ENCODE measurements at places on chromosomes 1 and 21.

DNA sequence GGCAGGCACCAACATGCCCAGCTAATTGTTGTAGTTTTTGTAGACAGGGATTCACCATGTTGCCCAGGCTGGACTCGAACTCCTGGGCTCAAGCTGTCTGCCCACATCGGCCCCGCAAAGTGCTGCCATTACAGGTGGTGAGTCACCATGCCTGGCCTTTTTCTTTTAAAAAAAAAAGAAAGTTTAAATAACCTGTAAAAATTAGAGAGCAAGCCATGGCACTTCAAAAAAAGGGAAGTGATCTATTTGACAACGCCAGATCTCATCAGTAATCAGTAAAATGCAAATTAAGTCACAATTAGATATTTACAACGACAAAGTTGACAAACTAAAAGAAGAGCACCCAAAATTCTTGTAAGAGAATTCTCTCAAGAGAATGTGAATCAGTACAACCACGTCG lies 2.9 kb upstream of the RBBP5 start:
- no peak for DNase-seq

GRCh38 chr21:36759348-36760083 lies 60.6 kb downstream of the SIM2 start:
- no peak for DNase-seq

DNA sequence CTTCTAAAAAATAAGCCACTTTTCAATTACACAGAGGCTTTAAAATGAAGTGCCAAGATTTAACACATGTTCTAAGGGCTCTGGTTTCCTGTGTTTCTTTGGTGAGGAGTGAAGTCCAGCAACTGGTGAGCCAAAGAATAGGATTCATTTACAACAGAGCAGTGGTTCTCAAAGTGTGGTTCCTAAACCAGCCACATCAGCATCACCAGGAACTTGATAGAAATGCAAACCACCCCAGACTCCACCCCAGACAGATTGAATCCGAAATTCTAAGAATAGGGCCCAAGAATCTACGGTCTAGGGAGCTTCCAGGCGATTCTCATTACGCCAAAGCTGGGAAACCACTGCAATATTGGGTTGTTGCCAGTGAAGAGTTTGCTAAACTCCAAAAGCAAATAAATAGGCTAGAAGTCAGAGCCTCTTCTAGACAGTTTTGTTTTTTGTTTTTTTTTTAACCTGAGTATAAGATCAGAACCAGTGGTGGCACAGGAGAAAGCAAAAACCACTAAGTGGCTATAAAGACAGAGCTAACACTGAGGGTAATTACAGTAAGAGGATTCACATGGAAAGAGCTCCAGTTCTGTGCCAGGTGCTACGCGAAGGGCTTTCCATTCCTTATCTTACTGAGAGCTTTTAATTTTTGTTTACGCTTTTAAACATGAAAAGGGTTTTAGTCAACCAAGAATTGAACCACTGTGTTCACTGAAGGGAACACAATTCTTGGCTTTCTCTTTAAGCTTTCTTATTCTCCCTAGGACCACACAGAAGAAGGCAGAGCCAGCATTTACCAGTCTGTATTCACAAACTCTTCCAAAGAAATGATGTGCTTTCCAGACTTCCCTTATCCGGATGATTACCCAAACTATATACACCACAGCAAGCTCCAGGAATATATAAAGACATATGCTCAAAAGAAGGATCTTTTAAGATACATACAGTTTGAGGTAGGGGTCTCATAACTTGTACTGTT lies 42.4 kb upstream of the FMO2 start:
- DNase-seq = no peak

DNA sequence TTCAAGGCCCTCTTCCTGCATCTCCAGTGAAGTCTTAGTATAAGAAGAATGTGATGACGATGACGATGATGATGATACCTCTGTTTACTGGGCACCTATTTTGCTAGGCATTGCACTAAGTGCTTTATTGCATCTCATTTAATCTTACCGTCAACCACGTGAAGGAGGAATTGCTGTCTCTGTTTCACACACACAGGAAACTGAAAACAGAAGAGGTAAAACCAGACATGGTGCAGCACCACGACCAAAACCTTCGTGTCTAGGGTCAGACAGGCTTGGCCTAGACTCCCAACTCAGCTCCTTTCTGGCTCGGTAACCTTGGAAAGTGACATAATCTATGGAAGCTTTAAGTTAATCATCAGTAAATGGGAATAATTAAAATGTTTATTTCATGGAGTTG lies 20.7 kb upstream of the KCNA2 start:
- no peak for DNase-seq

GRCh38 chr1:216815260-216816131 lies 92.3 kb upstream of the ESRRG start:
- DNase-seq = peak; percentile 21

DNA sequence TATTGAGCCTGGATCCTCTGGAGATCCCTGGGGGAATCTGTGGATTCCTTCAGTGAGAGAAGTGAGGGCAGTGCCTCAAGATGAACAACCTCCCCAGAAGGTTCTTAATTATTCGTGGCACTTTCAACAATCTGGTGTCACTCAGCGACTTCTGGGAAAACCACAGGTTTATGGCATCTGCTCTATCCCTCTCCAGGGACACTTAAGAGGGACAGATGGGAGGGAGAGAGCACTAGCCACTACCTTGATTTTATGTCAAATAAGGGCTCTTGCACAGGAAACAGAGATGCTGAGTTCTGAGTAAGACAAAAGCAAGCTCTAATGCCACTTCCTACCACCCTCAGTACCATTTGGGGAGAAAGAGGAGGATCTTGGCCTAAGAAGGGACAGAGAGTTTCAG lies 21.2 kb upstream of the CHI3L1 start:
- no peak for DNase-seq

DNA sequence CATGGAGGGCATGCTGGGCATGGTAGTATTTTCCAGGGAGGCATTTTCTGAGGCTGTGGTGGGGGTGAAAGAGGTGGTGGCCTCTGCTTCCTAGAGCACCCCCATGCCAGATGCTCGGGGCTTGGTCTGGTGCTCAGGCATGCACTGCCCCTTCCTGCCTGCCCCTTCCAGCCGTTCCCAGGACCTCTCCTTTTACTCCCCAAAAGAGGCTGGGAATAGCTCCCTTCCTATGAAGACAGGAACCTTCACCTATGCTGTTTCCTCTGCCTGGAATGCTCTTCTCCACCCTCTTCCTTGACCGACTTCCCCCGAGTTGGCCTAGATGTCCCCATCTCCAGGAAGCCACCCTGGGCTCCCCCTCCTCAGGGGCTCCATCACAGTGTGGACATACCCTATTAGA lies 9.1 kb downstream of the EDN2 start:
- no peak for DNase-seq

- DNase-seq = no peak
Measured at GRCh38 chr1:92768296-92768695, 16.6 kb downstream of the EVI5 start.

GRCh38 chr1:12405325-12406210 lies 175.7 kb downstream of the VPS13D start:
- DNase-seq = no peak

DNA sequence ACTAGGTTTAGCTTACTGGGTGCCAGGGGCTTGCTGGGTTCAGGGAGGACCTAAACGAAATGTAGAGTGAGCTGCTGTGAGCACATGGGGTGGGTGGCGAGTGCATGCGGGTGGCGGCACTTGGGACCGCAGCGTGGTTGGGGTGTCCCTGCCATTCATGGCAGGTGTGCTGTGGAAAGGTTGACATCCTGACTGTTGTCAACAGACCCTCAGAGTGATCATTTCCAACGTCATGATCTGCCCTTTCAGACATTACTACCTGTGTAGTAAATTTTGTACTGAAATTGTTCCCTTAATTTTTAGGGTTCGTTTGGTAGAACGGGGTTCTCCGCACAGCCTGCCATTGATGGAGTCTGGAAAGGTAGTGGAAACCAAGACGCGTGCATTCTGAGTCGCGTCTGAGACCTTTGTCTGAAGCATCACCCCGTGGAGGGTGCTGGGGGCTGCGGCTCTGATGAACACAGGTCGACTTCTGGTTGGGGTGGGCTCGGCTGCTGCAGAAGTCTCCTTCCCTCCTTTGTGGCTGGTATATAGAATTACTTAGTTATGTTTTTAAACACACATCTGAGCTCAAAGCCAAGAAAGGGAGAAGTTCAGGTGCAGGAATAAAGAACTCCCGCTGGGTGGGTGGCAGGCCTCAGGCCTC lies 43.3 kb downstream of the S100B start:
- no peak for DNase-seq

GRCh38 chr1:91075233-91076135 lies 53.6 kb upstream of the ZNF644 start:
- no peak for DNase-seq

- no peak for DNase-seq
Measured at GRCh38 chr1:35407743-35408142, 139.2 kb downstream of the ZMYM4 start.

DNA sequence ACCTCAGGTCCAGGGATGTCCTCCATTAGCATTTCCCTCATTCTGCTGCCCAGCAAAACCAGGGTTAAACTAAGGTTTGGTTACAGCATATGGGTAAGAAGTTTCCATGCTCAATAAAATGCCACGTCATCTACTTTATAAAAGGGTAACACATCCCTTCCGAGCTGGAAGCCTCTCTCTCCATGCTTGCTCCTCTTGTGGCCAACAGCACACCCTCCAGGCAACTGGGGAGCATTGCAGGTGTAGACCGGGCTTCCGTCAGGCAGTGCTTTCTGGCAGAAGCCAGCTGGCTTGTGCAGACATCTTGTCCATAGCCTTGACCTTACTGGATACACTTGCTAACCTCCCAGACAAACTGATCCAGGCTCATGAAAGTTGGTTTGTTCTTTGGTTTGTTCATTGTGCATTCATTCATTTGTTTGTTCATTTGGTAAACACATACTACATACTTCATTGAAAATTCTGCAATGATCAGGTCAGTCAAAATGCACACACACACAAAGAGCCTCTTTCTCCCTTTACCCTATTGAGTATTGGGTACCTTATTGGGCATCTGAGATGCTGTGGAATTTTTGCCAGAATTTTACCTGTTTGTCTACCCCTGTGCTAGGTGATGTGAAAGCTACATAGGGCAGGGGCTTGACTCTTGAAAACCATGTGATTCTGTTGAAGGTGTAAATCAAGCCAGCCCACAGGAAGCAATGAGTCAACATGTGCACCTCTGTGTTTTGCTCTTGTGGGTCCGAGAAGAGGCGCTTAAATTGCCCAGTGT lies 422.8 kb downstream of the CAMTA1 start:
- no peak for DNase-seq

DNA sequence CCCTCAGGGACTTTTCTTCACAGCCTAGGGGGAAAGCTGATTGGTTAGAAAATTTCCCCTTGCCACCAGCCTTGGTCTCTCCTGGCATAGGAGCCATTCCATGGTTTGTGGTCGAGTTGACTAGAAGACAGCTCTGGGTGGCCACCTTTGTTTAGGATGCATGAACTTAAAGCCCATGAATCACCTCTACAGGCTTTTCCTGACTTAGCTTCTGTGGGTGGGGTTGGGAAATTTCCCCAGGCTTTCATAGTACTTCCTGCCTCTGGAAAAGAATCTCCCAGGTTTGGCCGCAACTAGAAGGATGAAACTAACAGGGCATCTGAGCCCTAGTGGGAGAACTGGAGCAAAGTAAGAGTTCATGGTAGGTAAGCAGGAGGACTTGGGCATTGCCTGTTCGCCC lies 72.6 kb downstream of the SNRPE start:
- DNase-seq = no peak

DNA sequence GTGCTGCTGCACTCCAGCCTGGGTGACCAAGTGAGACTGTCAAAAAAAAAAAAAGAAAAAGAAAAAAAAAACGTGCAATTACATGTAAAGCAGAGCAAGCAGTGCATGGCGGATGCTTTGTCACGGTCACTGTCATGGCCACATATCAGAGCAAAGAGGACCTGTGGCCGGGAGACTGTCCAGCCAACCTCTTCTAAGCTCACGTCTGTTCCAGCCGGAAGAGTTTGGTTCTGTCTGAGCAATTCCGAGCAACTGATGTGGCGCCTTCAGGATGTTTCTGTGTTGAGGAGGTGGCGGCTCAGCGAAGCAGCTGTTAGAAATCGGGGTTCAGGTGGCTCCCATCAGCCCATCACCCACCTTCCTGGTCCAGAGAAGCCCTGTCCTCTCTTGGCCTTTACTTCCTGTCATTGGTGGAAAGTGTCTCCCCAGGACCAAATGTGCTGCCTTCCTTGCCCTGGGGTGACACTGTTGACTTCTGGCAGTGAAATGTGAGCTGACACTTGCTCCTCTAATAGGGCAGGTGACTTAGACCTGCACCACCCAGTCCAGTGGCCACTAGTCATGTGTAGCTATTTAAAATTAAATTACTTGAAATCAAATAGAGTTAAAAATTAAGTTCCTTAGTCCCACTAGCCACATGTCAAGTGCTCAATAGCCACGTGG lies 59.9 kb downstream of the ARHGEF10L start:
- DNase-seq = no peak

DNA sequence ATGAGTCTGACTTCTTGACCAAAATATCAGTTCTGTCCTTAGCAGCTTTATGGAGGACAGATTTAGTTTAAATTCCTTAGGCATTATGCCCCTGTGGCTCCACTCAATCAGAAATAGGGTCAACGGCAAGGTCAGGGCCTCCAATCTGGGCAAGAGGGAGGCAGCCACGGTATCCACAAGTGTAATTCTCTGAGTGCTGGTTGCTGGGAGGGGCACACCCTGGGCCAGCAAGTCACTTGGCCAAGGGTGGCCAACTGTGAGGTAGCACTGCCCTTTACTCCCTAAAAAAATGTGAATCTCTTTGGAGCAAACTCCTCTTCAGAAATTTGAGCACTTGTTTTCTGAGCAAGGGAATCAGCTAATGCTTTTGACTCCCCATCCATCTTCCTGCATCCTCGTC lies 12.8 kb downstream of the SPATA46 start:
- DNase-seq = no peak

DNA sequence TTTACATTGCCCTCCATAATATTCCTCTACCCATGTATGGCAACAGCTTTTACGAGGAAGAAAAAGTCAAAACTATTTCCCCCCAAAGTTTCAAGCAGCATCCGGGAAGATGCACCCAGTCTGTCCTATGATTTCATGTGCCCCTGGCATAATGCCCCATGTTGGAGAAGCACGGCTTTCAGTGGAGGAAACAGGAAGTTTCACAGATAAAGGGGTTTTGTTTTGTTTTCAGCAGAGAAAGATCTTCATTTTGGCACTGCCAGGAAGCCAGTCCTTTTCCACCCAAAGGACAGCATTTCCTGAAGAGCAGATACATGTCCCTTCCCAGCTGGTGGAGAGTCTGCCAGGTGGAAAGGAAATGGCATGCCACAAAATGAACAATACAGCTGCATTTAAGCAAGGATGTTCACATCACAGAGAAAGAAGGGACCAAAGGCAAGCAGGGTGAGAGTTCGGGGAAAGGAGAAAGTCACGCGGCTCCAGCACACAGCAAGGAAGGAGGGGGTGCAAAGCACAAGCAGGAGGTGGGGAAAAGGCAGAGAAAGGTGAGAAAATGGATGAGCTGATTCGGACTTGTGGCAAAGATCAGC lies 95.3 kb upstream of the HIVEP3 start:
- DNase-seq = no peak

DNA sequence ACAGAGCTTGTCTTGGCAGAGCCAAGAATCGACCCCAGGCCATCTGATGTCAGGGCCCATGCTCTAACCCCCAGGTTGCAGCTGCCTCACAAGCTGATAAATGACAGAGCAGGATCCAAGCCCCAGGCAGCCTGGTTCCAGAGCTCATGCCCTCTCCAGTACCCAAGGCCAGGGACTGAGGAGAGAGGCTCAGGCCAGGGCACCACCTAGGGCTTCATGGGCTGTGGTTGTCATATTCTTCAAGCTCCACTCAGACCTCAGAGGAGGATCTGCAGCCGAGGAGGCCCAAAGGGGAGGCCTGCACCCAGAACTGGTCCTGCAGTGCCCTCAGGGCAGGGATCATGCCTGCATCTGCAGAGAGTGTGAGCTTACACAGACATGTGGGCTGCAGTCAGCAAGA lies 301.1 kb downstream of the MATN1 start:
- DNase-seq = no peak

- DNase-seq = no peak
Measured at GRCh38 chr1:173418107-173418985, 58.8 kb upstream of the PRDX6 start.

All from nucleus accumbens (tissue), 56 donors.